ENCODE measurements at places on chromosomes 4 and X. TPM values are rescaled to one million over a fixed set of nuclear protein-coding genes. Genes with fewer than 3 reads are reported as not detected.

- no peak for DNase-seq
These were observed 2.3 kb downstream of the FRMPD3 start for GRCh38 chrX:107451731-107452130.

SHOX gene
- 0.10 TPM for total RNA-seq

ITIH6 gene
- total RNA-seq = not detected

- no peak for DNase-seq
These were observed 47.5 kb upstream of the KLHL13 start for GRCh38 chrX:118164138-118164537.

- no peak for DNase-seq
These were observed 47.5 kb downstream of the PKD2 start for GRCh38 chr4:88054901-88055300.

DNA sequence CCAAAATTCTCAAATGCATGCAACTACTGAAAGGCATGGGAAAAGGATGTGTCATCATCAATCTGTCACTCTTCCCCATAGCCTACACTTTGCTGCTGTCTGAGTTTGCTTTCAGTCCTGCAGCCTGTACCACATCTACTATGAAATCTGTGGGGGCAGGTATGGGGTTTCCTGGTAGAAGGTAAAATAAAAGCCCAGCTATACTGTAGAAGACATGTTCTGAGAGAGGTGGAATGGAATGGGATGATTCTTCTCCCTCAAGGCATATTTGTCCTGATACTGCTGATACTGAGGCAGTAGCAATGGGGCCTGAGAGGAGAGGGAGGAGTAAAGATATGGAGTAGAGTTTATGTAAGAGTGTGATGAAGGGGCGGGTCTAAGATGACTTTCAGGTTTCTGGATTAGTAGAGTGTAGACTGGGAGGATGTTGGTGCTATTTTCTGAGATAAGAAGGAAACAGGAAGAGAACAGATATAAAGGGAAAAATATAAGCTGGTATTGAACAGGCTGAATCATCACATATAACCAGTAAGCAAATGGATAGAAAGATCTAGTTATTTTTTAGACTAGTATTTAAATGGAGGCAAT, 38.7 kb upstream of the GYPA start:
- no peak for DNase-seq

DNA sequence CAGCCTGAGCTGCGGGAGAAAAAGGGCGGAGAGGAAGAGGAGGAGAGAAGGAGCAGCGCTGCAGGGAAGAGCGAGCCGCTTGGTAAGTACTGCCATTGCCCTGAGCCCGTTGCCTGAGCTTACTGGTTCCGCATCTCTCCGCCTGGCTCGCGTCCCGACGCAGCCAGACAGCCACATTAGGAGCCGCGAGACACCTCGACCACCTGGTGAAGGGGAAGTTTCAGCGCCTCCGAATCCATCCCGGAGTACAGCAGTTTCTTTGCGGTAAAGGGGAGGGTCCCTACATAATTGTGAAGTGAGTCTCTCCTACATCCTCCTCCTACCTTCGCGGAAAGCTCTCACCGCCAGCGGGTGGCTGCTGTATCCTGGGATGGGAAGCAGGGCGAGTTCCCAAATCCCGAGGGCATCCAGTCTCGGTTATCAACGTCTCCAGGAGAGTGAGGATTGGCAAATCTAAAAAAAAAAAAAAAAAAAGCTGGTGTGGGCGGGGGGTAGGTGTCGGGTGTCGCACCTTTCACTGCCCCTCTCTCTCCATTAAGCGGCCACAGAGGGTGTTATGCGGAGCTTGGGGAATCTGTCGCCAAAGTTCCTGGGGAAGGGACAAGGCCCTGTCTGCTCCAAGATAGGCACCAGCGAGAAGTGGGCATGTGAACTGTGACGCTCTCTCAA, 7.9 kb downstream of the TBX22 start:
- DNase-seq = no peak

NAP1L5 gene
- total RNA-seq = 6.5 TPM

DNA sequence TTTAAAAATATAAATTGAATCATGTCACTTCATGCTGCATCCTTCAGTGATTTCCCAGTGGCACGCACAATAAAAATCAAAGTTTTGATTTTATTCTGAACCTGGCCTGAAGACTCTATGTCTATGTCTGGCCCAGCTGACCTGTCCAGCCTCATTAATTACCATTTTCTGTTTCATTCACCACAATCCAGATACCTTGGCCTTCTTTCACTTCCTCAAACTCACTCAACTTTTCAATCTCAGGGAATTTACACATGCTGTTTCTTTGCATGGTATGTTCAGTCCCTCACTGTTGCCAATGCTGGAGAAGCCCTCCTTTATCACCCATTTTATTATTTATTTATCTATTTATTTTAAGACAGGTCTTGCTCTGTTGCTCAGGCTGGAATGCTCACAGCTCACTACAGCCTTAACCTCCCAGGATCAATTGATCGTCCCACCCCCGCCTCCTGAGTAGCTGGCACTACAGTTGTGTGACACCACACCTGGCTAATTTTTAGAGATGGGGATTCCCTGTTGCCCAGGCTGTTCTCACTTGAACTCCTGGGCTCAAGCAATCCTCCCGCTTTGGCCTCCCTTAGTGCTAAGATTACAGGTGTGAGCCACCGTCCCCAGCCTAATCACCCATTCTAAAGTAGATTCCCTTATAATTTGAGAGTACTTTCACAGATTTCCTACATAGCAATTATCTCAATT, 43.1 kb downstream of the ZGRF1 start:
- DNase-seq = no peak

DNA sequence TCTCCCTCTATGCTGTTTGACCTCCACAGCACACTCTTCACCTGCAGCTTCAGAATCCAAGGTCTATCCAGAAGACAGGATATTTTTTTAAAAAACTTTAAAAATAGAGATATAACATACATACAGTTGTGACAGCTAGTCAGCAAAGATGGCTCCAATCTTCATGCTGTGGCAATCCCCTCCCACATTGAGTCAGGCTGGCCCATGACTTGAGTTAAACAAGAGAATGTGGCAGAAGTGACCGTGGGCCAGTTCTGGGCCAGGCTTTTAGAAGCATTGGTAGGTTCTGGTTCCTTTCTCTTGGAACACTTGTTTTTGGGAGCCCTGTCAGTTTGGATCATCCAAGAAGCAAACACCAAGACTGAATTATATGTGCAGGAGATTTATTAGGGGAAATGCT, 36.1 kb upstream of the REPS2 start:
- no peak for DNase-seq

- no peak for DNase-seq
These were observed 59.6 kb downstream of the UGT8 start for GRCh38 chr4:114658179-114658578.

DNA sequence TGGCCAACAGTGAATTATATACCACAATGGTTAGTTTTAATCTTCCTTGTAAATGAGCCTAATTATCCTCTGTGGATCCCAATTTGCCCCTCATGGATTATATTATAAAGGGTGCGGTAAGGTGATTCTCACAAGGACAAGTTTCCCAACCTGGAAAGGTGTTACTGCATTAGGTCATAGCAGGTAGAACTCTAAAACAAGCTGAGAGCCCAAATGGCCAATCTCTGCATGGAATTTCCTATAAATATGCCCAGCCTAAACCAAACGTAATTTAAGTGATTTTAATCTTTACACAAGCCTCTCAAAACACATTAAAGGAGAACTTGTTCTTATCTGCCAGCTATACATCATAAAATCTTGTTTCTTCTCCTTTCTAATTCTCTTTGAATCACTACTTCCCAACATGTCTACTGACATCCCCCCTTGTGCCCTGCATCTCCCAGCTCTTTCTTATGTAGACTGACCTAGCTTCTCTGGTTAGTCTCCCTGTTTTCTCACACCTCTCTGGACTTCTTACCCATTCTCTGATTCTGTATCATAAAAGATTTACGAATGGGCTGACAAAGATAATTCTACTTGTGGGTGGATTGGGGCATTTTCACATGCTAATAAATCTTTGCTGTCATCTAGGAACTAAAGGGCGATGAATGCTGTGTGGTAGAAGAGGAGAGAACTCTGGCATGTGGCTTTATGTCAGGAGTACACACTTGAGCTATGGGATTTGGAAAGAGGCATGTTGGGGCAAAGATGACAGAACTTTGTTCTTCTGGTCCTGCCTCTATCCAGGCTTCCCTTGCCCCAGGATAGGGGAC, 94.3 kb upstream of the PGRMC2 start:
- no peak for DNase-seq
